CD4-positive, alpha-beta T cell treated with Interleukin-15 for 4 hours (primary cell): ENCODE measurements at places on chromosomes 2 and 18.

GRCh38 chr2:216418981-216419380 is 6.7 kb downstream of the SMARCAL1 start:
- no peak for DNase-seq

- no peak for DNase-seq
Observed at GRCh38 chr2:5983511-5984272, 291.5 kb downstream of the SOX11 start.

DNA sequence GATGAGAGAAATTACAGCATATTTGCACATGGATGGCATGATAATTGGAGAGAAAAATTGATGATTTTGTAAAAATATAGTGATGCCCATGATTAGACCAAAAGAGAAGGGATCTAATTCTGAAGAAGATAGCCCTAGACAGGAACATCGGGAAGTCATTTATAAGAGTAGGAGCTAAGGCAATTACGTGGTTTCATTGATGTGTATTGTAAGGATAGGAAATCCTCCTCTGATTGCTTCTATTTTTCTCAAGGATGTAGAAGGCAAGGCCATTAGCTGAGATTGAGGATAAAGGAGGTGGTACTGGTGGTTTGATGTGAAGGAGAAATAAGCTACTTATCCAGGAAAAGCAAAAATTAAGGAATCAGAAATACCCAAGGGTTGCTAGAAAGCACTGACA is 176.5 kb upstream of the SOX11 start:
- no peak for DNase-seq

DNA sequence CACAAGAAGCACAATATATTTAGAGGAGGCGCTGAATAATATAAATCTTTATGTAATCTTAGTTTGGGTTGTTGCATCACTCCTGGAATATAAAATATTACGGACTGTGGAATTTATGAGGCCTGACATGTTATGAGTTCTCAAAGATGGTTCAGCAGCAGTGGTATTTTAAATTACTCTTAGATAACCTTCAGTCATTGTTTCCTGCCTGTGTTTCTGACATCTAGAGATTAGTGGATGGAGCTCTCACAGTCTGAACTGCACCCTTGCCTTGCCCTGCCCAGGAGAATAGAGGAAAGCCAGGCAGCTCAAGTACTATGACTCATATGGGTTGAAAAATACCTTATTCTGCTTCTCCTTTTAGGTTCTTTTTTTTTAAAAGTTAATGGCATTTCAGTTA is 70.0 kb downstream of the ACSL3 start:
- DNase-seq, result no peak

DNA sequence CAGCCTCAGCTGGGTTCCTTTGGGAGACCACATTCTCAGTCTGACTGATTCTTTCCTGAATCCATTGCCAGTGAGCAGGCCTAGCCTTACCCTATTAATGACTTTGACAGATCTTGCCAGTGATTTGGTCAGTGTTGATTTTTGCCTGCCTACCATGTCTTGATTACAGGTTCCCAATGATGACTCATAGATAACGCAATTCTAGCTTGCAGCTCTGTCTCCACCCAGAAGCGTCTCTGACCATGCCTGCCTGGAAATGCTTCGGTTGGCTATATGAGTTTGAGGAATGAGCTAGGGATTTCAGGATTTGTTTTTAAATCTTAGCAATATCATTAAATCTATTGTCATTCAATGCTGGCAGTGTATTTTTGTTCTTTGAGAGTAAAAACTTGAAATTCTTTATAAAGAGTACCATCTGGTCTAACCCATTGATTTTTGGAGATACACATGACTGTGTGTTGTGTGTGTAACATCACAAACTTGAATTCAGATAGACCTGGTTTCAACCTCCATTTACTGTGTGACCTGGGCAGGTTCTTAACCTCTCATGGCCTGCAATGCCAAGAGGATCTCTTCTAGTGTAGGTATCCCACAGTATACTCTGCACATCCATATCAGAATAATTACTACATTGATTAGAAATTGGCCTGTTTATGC is 57.0 kb downstream of the CCDC150 start:
- no peak for DNase-seq

GRCh38 chr18:63237881-63238692 is 81.5 kb downstream of the BCL2 start:
- no peak for DNase-seq
